ENCODE measurements at places on chromosomes 11 and 22.

- DNase-seq = no peak
Measured at GRCh38 chr11:2470495-2470894, 25.7 kb downstream of the KCNQ1 start.

- DNase-seq = no peak
Measured at GRCh38 chr11:17531636-17532113, 12.5 kb downstream of the USH1C start.

DNA sequence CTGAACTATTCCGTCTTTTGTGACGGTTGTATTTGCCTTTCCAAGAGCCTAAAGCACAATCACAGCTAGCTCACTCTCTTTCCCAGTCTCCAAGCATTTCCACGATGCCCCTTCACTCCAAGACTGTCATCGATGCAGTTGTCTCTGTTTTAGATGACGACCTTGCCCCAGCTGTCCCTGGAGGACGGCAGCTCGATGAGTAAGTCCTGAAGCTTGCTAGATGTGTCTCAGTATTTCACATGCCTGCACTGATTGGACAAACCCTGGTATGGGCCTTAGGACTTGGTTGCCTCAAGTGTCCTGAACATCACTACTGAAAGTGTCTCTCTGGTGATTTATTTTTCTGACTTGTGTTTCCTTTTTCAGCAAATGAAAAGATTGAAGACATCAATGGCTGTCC is 129.9 kb downstream of the NAV2 start:
- DNase-seq = no peak

DNA sequence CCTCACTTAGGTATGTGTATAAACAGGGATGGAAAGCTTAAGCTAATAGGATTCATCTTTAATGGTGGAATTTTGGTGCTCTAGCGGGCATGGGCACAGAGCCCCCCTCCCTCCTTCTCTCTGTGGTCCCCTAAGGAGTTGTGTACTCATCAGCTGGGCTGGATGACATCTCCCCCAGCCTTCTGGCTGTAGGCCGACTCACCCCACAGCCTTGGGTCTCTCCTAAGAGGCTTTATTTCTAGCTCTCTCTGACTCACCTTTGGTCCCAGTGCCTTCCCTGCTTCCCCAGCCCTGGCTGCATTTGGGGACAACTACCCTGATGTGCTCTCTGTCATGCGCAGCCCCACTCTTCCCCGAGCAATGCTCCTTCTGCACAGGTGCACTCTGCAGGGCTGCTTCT is 26.9 kb downstream of the SLC6A5 start:
- no peak for DNase-seq

GRCh38 chr11:73230931-73231330 is 12.8 kb downstream of the P2RY2 start:
- no peak for DNase-seq

DNA sequence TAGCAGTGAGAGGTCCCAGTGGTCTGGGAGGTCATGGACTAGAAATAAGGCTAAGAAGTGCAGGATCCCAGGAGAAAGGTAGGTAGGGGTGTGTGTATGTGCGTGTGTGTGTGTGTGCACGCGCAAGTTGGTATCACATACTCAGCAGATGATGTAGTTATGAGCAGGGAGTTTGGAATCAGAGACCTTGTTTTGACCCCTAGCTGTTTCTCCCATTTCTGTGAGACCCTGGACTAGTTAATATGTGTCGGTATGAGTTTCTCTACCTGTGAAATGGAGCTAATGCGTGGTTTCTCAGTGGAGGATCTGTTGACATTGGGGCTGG is 1.3 kb downstream of the SERPING1 start:
- no peak for DNase-seq

GRCh38 chr11:124897674-124898262 is at the start of gene ROBO4:
ROBO4 (minus strand) TSS chr11:124897865; CDS start chr11:124897795, 70 bp downstream.
- no peak for DNase-seq

DNA sequence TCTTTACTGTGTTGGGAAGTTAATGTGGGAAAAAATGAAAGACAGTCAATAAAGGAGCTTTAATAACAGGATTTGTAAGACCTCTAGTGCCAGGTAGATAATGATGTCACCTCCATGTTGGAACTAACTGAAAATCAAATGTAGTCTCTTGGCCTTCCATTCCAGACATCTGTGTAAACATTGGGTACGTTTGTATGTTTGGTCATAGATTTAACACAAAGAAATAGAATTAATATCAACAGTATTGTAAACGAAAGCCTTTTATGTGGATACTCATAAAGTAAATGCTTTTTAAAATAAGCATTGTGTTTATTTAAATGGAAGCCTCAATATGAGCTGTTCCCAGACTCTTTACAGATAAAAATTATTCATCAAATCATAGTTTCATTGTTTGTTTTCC is 605.7 kb downstream of the METTL15 start:
- no peak for DNase-seq

DNA sequence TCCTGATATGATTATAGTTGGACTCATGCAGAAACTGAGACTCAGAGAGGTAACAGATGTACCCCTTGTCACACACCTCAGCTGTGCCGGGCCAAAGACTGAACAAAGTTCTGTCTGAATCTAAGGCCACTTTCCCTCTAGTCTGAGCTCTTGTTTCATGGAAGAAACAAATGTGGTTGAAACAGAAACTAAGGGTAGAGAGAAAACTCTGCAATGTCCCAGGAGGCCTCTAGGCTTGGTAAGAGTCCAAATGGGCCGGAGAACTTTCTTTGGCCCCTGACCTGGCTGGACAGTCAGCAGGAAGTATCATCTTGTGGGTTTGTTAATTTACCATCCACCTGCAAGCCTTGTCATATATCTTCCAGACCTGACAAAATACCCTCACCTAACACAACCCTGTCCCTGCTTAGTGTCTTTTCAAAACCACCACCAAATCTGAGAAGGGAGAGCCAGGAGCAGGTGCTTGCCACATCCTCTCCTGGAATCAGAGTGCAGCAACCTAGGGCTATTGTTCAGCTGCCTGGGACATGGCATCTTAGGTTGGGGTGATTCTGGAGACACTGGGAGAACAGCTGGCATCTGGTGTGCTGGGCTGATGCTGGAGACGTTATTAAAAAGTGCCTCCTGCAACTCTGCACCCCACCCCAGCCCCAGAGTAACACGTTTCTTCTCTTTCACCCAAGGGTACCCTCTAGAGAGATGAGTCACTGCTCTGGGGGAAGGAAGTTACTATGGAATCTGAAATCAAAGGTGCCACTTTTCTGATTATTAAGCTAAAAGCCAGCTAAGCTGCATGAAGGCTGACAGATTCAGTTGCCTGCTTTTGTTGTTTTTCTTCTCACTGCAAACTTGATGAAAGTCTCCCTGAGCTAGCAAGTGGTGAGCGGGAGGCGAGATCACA is 126.3 kb upstream of the TIMP3 start:
- no peak for DNase-seq

DNA sequence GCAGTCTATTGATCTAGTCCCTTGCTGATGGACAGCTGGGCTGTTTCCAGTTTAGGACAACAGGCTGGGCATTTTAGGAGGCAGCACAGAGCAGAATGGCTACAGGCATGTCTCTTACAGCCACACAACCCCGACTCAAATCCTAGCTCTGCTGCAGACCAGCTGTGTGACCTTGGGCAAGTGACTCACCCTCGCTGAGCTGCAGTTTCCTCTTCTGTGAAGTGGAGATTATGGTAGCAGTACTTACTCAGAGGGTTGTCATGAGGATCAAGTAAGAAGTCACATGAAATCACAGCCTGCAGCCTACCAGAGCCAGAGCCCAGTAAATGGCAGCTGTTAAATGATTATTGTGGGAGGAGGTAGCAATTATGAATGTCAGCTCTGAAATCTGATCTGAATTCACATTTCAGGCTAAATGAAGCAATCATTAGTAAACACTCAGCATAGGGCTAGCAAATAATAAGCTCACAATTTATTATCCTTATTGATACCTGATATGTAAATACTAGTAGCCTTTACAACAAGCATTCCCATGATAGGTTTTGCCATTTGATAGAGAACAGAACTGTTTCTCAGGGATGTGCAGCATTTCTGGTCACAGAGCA is 58.9 kb downstream of the MYEOV start:
- no peak for DNase-seq

DNA sequence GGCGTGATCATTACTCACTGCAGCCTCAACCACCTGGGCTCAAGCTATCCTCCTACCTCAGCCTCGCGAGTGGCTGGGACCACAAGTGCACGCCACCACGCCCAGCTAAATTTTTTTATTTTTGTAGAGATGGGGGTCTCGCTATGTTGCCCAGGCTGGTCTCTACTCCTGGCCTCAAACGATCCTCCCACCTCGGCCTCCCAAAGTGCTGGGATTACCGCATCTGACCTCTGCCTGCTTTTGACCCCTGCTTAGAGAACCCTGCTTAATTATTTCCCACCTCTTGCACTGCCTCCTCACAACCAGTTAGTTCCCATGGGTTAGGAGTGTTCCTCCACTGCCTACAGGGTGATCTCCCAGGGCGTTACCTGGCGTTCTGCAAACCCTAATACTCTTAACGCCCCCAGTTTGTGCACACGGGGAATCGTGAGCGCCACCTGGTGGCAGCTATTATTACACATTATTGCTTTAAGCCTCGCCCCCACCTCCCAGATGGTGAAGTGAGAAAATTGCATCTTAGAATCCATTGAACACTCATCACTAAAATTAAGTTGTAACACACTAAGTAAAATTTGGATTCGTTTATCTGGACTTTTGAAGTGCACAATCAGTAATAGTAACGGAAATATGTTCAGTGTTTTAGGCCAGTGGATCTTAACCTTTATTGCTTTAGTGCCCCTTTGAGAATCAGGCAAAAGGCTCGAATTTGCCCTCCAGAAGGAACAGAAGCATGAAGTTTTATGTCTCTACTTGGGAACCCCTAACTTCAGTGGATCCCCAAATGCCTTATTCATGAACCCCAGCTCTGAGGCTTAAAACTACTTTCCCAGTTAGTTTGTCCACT is 61.4 kb upstream of the ASPHD2 start:
- DNase-seq = no peak

DNA sequence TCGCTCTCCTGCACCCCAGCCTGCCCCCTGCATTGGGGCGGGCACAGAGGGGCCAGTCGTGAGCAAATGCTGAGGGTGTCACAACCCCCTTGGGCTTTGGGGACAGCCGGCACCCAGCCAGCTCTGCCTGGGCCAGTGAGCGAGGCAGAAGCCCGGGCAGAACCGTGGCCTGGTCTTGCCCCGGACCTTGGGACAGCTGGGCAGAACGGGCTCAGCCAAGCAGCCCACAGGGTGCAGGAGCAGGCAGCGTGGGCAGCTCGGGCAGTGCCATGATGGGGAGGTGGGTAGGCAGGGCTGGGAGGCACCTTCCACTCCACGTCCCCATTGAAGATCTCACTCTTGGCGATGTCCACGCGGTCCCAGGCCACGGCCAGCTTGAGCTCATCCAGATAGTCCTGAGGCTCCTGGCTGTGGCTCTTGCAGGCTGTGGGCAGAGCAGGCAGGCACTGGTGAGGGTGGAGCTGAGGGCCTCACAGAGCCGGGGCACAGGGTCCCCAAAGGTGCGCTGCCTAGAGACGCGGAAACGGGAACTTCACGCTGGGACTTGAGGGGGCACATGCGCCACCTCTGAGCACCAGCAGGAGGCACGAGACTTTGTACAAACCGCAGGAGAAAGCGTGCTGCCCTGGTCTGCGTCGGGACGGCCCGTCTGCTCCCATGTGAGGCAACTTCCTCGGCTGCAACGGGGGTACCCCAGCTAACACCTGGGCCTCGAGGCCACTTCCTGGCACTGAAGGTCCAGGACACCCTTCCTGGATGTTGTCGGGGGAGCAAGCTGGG is 15.2 kb downstream of the TSSC4 start:
- no peak for DNase-seq

- DNase-seq = no peak
Measured at GRCh38 chr11:66881927-66882452, 25.1 kb downstream of the LRFN4 start.

- no peak for DNase-seq
Measured at GRCh38 chr11:32311346-32312065, 123.8 kb downstream of the WT1 start.

DNA sequence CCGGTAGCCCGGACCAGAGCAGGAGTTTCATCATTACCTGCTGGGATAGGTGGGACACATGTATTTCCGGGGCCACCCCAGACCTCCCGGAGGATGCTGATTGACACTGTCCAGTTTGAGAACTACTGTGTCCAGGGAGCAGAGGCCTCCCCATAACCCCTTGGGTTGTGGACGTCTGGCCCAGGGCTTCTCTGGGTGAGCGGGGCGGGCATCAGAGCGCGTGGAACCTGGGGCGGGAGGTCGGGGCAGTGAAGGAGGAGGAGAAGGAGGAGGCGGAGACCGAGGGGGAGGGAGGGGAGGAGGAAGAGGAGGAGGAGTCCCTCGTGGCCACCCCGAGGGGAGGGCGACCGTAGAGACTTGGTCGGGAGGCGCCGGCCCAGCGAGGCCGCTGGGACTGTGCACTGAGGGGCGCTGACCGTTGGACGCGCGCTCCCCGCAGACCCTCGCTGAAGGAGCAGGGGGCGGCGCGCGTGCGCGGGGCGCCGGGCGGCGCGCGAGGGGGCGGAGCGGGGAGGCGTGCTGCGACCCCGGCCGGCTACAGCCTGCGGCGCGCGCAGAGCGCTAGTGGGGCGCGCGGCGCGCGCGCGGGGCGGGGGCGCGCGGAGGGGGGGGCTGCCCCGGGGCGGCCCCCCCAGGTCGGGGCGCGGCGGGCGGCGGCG is at the start of gene GRK3:
Gene GRK3, plus strand, starts transcription at position 356 of the 659 bp plus-strand sequence. CDS start 366 bp downstream, outside the sequence.
- DNase-seq = peak; percentile 19

DNA sequence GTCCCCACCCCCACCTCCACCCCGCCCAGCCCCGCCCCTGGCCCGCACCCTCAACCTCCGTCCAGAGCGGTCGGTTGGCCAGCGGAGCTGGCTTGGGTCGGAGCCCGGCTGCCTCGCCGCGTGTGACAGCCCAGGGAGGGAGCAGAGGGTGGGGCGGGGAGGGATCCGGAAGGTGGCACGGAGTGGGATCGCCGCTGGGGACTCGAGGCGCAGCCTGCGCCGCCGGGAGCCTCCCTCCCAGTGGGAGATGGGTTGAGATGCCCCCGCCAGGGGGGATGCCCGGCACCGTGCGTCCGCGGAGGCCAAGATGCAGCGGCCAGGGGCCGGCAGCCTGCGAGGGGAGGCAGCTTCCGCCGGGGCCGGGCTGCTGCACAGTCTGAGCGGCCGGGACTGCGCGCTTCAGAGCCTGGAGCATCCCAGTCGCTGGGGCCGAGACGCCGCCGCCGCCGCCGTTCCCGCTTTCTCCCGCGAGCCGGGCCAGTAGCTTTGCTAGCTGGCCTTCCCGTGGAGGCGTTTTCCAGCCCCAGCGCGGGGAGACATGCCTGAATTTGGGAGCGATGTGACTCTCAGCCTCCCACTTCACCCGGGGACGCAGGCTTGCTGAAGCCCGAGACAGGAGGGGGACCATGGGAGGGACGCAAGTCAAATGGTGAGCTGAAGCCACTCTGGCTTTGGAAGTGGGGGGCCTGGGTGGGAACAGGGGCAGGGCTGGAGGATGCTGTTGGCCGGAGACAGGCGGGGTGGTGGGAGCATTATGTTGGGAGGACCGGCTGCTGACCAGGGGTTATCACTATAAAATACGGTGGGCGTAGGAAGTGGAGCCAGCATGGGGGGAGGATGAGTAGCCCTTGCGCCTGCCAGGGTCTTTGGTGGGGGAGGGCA is 40.2 kb downstream of the DIXDC1 start:
- DNase-seq = no peak

GRCh38 chr11:112617098-112617425 is 344.2 kb upstream of the NCAM1 start:
- no peak for DNase-seq

- no peak for DNase-seq
Measured at GRCh38 chr11:120688163-120688562, 176.6 kb downstream of the GRIK4 start.
